ENCODE measurements at places on chromosomes 4 and X.

GRCh38 chr4:26261405-26261804 is 59.4 kb upstream of the RBPJ start:
- no peak for DNase-seq

GRCh38 chr4:46505131-46505530 is 115.2 kb upstream of the GABRA2 start:
- peak; percentile 55 for DNase-seq

DNA sequence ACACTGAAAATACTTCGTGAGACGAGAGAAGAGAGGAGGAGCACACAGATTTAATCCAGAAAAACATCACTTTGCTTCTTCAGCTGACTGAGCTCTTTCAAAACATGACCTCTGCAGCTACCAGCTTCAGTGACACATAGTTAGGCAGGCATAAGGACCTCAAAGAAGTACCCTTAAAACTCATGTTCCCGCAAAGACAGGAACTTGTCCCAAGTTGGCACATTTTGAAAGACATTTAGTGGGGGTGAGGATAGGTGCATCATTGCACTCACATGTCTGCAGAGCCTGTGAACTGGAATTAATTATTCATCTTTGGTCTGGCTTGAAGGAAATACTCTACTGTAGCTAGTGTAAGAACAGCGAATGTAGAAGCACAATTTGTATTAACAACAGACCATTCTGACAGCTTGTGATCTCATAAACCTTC is 221.8 kb downstream of the MGST2 start:
- DNase-seq, result peak; percentile 8

GRCh38 chr4:48698029-48698971 is 81.8 kb downstream of the FRYL start:
- peak; percentile 72 for DNase-seq

GRCh38 chrX:18643243-18643642 is 28.7 kb downstream of the RS1 start:
- no peak for DNase-seq

GRCh38 chr4:88653371-88653946 is 44.2 kb downstream of the NAP1L5 start:
- DNase-seq, result no peak

- DNase-seq, result no peak
These were observed 11.9 kb upstream of the CCNQ start for GRCh38 chrX:153610836-153611213.

- DNase-seq, result no peak
These were observed 402.4 kb downstream of the PACRGL start for GRCh38 chr4:21102667-21103066.

- no peak for DNase-seq
These were observed 9.9 kb downstream of the PRDM8 start for GRCh38 chr4:80207172-80207583.

GRCh38 chr4:89294573-89295269 is 12.9 kb downstream of the GPRIN3 start:
- no peak for DNase-seq

GRCh38 chr4:168765726-168766125 is 244.3 kb downstream of the CBR4 start:
- DNase-seq, result peak; percentile 71

- no peak for DNase-seq
These were observed 709.4 kb downstream of the ARAP2 start for GRCh38 chr4:35534962-35535361.

DNA sequence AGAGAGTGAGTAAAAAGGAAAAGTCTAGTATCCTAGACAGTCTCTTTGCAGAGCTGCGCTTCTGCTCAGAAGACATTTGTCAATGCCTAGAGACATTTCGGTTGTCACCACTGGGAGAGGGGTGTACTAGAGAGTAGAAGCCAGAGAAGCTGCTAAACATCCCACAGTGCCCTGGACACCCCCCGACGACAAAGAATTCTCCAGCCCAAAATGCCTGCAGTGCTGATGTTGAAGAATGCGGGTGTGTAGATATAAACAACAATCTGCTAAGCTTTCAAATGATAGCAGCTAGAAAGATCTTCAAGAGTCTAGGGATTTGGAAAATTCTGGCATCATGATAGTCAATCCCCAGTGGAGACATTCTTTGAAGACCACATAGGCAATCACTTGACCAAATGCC is 90.1 kb downstream of the PALLD start:
- no peak for DNase-seq

- no peak for DNase-seq
These were observed 150.9 kb upstream of the ANK2 start for GRCh38 chr4:112898357-112899141.

GRCh38 chr4:54172156-54172555 is 56.9 kb upstream of the PDGFRA start:
- DNase-seq, result no peak

DNA sequence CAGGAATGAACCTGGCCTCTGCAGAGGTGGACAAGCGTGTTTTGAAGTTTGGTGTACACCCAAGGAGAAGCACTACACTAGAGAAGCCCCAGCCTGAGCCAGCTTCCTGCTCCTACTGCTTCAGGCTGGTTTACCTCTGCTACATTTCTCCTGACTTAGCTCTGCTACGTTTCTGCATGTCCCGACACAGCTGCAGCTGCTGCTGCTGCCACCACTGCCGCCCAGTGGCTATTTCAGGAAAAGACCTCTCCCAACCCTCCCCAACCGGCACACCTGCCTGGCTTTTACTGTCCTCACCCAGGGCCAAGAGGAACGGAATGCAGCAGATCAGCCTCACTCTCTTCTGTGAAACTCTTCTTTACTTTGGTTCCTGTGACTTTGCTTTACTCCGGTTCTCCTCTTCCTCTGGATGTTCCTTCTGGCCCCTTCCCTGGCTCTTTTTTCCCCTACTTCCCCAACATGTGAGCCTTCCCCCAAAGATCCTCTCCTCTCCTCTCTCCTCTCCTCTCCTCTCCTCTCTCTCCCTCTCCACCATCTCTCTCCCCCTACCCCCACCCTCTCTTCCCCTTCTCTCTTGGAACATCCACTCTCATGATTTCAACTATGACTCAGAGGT is 3.1 kb upstream of the P2RY4 start:
- peak; percentile 40 for DNase-seq

GRCh38 chrX:155718972-155719586 is 106.3 kb upstream of the TMLHE start:
- no peak for DNase-seq

DNA sequence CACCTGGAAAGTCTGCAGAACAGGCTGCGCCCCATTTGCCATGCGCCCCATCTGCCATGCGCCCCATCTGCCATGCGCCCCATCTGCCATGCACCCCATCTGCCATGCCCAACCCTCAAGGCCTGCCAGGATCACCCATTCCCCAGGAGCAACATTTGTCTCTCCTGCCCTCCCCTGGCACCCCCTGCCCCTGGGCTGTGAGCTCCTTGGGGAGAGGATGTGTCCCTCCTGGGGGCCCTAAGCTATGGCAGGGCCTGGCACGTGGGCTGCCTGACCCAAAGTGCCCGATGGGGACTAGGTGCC is 82.6 kb downstream of the FAM53A start:
- DNase-seq, result no peak

DNA sequence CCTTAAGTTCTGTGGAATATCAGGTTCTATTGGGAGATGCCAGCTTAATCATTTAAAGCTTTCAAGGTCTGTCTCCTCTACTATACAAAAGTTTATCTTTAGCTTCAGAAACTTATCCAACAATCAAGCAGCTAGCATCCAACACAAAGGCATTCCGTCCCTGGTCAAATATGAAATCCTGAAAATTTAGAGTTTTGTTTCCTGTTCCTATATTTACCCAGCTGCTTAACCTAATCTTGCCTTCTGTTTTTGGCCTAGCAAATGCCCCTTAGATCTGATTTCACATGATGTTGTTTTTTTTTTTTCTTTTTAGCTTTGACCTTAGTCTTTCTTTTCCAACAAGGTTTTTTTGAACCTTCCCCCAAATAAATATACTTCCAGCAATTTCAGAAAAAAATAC is 33.8 kb downstream of the FAM13A start:
- DNase-seq, result no peak

- no peak for DNase-seq
These were observed 1.7 kb downstream of the ATP8A1 start for GRCh38 chr4:42655269-42655637.

GRCh38 chrX:12709047-12709446 is 82.2 kb upstream of the PRPS2 start:
- DNase-seq, result no peak

- DNase-seq, result no peak
These were observed 369.9 kb upstream of the NR3C2 start for GRCh38 chr4:148812101-148812500.

GRCh38 chr4:141467225-141467624 is 169.2 kb upstream of the IL15 start:
- no peak for DNase-seq

DNA sequence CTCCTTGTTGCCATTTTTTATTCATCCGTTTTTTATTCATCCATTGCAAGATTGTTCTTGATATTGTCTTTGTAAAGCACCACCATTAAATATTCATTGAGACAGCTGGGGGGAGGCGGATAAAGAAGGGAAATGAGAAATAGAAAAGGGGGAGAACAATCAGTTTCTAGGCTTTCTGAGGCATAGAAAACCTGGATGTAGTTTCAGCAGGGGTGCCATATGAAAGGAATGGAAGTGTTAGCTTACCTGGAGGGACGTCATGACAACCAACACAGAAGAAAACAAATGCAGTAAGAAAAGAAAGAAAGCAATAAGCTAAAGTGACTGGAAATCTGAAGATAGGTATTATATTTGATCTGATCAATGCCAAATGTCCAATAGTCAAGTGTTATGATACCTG is 276.1 kb downstream of the GASK1B start:
- no peak for DNase-seq

DNA sequence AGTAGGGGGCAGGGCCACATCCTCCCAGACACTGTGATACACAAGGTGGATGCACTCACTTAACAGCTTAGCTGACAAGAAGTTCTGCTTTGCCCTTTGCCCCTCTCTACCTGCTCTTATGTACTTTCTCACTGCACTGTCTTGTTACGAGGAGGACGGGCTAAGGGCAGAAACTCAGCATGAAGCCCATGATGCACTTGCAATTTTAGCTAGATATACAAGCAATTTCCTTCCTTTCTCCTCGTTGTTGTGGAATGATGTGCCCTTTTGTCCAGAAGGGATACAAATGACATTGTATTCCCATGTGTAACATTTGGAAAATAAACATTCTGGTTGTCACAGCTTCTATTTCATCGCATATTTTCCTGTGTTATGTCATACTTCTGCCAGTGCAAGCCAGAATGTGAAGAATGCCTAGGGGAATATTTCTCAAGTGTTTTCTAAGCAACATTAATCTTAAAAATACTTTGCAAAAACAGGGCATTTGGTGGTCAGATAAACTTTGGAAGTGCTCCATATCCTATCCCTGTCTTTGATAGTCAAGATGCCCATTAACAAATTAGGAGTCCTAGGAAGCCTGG is 47.2 kb downstream of the MAOA start:
- DNase-seq, result no peak

DNA sequence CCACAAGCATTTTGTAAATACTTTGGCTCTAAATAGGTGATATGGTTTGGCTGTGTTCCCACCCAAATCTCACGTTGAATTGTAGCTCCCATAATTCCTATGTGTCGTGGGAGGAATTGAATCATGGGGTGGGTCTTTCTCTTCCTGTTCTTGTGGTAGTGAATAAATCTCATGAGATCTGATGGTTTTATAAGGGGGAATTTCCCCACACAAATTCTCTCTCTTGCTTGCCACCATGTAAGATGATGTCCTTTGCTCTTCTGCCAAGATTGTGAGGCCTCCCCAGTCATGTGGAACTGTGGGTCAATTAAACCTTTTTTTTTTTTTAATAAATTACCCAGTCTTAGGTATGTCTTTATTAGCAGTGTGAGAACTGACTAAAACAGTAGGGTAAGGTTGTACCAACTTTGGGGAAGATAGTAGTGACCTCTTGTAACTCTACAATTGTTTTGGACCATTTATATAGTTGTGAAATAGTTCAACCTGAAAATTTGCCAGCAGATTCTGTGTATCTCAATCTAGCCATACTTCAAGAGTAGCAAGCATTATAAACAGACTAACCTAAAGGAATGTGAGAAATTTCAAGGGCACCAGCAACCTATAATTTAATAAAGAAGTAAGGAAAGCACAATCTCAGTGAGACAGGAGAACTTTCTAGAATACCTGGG is 727.8 kb downstream of the GRID2 start:
- DNase-seq, result no peak

DNA sequence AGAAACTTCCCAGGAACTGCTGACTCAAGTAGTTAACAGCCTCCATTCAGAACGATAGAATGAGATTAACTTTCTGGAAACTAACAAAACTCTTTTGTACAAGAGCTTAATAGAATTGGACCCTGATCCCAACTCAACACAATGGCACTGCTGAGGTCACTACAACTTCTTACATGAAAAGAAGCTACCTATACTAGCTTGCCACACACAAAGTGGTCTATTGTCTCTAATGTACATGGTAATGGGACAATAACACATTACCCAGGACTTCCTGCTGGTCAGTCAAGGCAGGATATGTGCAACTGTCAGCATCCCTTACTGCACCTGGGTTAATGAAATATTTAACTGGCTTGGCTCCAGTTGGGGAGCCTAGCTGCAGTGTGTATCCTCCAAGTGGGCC is 56.2 kb downstream of the BRCC3 start:
- no peak for DNase-seq

DNA sequence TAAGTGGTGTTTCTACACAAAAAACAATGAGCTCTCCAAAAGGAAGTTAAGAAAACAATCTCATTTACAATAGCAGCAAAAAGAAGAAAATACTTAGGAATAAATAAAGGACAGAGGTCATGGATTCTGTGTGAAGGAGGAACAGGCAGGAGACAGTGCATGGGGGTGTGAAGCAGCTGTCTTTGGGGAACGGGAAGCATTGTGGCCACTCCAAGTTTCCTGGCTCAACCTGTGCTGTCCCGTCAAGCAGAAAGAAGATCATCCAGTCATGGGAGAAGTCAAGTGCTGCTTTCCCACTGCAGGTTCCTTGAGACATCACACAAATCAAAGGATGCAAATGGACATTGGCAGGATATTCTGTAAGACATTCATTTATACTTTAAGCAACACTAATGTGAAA is 66.1 kb upstream of the MAML3 start:
- no peak for DNase-seq

DNA sequence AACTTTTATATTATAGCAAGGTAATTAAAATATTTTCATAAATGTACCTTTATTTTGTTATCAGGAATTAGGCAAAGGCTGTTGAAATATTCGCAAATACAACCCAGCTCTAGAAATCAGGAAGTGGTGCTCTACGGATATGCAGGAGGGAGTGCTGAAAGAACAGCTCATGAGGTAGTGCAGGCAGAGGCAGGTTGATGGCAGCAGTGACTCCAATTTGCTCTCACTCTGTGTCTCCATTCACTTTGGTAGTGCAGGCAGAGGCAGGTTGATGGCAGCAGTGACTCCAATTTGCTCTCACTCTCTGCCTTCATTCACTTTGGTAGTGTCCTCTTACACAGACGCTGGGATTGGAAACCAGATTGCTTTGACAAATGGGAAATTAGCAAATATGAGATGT is 277.9 kb downstream of the TRIML1 start:
- no peak for DNase-seq

DNA sequence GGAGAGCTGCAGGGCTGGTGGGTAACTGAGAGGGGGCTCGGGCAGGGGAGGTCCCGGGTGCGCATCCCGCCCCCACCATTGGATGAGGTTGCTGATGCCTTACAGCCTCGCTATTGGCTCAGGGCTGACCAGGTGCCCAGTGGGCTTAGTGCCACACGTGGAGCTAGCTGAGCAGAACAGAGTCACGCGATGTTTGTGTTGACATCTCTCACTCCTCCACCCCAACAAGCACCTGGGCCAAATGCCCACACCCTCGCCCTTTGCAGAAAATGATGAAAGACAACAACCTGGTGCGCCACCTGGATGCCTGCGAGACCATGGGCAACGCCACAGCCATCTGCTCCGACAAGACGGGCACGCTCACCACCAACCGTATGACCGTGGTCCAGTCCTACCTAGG is 31.8 kb downstream of the ATP2B3 start:
- no peak for DNase-seq
